ENCODE measurements at places on chromosomes 2 and 18.

DNA sequence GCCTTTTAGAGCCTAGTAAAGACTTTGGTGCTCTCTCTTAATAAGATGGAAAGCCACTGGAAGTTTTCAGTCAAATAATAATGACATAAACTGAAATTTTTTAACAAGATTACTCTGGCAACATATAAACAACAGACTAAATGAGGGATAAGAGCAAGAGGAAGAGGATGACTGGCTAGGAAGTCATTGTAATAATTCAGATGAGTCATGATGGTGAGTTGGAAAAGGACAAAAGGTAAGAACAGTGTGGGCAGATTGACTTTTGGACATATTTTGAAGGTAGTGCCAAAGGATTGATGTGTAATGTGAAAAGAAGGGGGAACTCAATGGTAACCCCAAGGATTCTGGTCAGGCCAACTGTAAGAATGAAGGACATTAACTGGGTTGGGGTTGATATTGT is 310.3 kb downstream of the NOL4 start:
- DNase-seq, result no peak

DNA sequence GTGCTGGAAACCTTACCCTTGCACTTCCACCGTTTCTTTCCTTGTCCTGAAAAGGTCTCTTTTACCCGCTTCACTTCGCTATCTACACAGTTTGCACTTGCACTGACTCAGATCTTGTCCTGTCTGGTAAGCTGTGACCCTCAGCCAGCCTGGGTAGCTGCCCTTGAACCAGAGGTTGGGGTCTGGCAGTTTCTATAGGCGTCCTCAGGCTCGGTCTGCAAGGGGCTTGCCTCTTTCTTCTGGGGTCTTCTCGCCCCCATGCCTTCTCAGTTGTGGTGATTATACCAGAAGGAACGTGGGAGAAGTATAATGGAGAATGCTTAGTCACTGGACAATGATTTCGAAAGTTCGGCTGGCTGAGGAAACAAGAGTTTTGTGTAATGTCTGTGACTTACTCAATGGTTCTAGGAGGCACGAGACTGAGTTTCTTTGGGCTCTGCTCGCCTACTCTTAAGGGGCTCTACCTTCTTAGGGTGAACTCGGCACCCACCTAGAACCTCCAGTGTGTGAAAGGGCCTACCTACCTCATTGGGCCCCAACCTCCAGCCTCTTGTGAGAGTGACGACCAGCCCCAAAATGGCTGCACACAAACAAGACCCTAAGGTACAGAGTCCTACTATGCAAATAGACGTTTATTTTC is 6.9 kb upstream of the STAT1 start:
- no peak for DNase-seq

DNA sequence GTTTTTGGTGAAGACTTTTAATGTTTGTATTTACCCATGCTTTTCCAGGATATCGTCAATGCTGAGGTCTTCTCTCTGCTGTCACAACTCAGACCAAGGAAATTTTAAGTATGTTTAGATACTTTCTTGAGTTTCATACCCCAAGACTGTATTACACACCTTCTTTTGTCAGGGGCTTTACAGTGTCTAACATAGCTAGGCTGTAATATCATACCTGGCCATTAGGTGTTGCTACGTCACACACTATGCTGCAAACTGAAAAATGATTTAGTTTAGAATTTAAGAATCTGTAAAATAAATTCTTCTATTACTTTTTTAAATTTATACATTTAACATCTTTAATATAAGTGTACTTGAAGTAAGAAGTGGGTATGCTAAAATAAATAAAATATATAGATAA is 358.4 kb upstream of the NRP2 start:
- DNase-seq, result no peak

- no peak for DNase-seq
Measured at GRCh38 chr2:23445450-23445868, 60.5 kb downstream of the KLHL29 start.

DNA sequence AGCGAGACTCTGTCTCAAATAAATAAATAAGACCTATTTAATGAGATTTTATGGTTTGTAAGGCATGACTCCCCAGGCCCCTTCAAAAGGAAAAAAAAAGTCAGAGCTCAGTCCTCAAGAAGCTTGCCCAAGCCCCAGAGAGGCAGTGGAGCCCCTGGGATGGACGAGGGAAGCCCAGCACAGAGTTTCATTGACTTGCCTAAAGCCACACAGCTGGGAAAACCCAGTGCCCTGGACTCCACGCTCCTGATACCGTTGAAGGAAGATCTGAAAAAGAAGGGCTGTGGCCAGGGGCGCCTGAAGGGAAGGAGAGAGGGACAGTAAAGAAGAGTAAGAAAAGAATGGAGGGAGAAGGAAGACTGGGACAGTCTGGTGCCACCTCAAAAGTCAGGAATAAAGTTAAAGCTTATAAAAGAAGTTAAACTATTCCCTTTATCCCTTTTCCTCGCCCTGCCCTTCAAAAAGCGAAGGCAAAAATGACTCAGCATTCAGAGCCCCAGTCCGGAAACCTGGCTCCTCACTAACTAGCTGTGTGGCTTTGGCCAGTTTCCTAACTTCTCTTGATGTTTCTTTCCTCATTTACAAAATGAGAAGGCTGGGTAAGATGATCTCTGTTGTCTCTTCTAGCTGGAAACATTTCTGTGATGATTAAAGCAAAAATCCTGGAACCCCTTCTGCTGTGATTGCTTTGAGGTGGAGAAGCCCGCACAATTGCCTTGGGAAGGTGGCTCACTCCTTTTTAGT is 46.7 kb downstream of the LYPD1 start:
- DNase-seq, result no peak

DNA sequence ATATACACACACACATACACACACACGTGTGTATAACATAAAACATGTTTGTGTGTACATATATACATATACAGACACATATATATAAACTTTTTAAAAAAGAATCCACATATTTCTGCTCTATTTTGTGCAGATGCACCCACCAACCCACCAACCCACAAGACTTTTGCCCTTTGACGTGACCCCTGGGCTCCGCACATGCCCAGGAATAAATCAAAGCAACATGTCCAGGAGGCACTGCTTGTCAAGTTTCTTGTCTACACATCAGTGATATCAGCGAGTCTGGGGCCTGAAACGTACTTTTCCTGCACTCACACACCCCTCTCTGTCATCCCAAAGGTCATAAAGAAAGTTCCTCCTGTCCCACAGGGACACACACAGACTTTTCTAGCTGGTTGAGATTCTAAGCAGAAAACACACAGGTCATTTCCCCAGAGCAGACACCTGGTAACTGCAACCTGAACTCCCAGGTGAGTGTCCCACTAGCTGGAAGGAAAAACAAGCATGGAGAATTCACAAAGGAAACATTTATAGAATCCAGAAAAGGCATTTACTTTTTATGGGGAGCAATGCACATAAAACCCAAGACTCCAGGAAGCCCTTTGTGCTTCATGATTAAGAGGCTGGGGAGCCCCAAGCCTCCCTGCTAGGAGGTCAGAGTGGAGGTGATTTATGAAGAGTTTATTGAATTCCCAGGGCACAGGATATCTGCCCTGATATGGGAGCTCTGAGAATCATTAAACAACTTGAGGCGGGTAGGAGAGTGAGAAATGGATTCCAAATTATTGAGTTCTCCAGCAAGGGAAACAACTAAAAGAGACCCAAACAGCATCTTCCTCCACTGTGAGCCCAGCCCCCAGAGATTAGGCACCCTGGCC is 211.6 kb downstream of the MGAT5 start:
- no peak for DNase-seq

- DNase-seq, result peak; percentile 25
Measured at GRCh38 chr2:27723372-27724144, 48.0 kb upstream of the MRPL33 start.

DNA sequence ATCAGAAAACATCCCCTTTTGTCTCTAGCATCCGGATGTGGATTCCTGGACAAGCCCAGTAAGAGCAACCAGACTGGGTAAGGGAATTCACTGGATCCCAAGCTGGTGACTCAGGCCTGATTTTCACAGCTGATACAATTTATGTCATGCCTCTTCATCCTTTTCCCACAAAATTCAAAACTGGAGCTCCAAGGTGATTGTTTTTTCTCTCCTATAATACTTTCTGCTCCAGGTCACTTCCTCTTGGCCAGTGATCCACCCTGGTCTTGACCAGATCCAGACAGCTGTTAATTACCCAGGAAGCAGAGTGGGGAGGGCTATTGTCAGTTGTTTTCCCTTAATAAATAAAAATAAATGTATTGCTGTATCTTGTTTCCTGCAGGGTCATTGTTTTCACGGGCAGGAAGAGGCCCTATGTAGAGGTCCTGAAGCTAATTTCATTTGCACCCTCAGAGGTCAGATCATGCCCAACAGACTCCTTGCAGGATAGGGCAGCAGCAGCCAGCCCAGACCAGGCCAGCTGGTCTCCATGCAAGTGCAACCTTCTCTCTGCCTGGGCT is 57.6 kb downstream of the EVA1A start:
- DNase-seq, result no peak

- DNase-seq, result no peak
Measured at GRCh38 chr2:107607473-107607872, 219.2 kb upstream of the RGPD4 start.

GRCh38 chr2:180291060-180291459 is 284.0 kb upstream of the CWC22 start:
- DNase-seq, result no peak

DNA sequence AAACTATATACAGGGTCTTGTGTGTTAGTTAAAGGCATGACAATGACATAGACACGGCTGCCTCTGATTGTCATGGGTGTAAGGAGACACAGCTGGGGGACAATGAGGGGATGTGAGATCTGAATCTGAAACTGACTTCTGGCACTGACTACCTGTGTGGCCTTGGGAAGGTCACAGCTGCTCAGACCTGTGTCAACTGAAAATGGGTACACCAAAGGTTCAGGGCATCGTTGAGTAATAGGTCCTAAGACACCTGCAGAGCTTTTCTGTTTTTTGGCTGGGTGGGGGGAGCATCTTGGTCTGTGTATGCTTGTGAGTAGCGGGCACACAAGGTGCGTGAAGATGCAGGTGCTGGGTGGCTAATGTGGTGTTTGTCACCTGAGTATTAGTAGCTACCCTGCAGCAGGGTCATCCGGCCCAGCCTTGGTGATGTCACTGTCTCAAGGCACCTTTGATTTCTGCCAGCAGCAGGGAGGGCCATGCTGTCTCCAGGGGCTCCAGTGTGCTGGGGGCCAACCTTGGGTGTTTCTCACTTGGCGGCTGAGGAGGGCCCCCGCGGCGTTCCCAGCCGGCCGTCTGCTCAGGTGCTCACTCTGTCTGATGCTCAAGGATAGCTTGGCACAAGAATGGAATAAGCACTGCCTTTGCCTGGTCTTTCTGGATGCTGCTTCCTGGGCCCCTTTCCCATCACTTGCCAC is 53.1 kb upstream of the HS6ST1 start:
- DNase-seq, result no peak

DNA sequence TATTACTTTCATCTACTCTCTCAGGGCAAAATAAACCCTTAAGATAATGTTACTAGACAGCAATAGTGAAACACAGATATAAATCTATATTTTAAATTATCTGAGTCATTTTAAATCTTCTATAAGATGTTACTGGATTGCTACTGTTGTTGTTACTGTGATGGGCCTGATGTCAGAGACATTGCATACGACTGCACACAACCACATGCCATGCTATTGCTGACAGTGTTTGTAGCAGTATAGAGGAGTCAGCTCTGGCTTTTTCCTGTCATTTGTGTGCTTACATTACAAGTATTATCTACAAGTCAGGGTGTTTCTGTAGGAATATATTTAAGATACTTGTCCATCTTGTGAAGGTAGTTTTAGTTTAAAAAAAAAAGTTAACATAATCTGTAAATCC is 63.9 kb downstream of the CCDC148 start:
- DNase-seq, result no peak

- no peak for DNase-seq
Measured at GRCh38 chr2:225020168-225020849, 22.0 kb downstream of the DOCK10 start.

DNA sequence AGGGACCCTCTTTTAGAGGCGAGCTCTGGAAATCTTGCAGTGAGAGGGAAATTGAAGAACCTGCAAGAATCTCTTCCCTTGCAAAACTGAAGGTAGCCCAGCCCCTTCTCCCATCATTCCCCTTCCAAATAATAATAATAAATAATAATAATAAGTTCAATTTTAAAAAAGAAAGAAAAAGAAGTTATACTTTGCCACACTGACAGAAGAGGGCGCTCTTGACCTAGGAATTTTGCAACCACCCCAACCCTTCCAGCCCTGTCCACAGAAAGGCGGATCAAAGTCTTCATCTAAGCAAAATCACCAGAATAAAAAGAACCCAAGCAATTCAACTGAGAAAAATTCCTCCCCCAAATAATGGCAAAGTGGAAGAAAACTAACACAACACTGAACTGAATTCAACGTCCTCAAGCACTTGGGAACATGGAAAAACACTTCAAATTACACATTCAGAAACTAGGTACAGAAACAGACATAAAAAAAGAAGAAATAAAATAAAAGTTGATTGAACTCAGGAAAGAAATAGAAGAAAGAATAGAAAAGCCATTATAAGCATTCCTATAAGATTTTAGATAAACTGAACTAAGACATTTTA is 98.9 kb upstream of the GLS start:
- no peak for DNase-seq

DNA sequence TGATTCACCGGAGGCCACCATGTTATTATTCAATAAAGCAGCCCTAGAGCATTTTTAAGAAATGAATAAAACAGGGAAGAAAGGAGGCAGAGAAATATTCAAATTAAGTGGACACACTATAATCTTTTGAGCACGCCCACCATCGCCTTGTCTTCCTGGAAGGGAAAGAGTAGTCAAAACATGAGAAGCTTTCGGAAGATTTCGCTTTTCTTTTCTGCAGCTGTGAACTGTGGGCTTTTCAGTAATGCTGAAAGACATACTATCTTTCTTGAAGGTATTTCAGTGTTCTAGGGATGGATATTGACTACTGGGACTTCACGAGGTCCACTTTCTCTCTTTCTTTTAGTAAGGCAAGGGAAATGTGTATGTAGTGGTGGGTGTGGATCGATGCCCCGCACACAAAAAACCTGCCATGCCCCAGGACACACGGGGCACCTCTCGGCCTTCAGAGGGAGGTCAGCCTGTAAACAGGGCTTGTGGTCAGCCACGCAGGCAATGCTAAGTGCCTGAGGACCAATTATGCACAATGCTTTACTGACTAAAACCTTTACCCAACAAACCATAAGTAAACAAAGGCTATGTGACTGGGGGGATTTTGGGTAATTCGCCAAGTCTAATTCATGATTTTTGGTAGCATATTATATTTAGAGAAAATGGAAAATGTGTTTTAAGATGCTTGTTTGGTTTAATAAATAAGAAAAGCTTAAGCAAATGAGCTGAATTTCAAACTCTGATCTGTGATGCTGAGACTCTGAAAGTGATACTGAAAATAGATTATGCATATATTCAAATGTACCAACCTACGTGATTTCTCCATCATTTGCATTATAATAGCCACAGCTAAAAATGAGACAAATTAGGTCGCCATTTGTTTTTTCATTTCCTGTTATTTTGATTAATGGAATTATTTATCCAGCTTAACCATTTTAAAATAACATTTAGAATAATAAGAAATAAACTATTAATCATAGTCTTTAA is 130.5 kb downstream of the ZNF516 start:
- DNase-seq, result no peak

DNA sequence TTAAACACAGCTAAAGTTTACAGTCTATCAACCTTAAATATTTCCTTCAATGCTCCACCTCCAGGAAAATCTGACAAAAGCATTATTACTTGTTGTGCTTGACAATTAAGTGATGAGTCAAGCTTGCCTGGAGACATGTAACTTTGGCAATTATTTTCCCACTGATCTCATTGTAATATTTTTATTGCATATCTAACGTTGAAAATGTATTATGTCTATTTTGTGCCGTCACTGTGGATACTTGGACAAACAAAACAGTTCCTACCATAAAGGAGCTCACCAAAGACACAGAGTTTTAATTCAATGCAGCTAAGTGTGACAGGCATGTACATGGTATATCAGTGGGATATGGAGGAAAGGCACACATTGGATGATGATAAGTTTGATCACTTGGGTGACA is 24.7 kb downstream of the RNF103 start:
- no peak for DNase-seq
